HCT116 (cell line): ENCODE measurements at places on chromosomes 13 and 19. TPM values are rescaled to one million over a fixed set of nuclear protein-coding genes. Genes with fewer than 3 reads are reported as not detected.

DNA sequence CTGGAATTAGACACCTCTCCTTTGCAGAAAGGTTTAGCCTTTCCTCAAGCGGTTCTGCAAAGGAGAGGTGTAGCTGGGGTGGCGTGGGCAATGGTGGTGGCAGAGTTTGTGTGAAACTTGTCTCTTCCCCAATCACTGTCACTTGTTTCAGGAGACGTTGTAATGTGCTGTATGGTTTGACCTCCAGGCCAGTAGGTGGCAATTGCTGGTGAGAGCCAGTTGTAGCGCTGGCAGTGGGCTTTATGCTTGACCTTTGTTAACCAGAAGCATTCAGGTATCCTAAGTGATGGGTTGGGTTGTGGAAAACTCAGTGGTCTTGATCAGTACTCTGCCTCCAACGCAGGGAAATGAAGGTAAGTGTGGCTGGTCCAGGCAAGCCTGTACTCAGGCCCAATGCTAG is 12.7 kb upstream of the LILRA5 start:
- no peak for DNase-seq

The SMIM24 gene
- total RNA-seq, result not detected

- DNase-seq, result no peak
Measured at GRCh38 chr19:52695996-52696395, 38.8 kb downstream of the ZNF611 start.

The TLE2 gene
- 35.6 TPM for total RNA-seq

DNA sequence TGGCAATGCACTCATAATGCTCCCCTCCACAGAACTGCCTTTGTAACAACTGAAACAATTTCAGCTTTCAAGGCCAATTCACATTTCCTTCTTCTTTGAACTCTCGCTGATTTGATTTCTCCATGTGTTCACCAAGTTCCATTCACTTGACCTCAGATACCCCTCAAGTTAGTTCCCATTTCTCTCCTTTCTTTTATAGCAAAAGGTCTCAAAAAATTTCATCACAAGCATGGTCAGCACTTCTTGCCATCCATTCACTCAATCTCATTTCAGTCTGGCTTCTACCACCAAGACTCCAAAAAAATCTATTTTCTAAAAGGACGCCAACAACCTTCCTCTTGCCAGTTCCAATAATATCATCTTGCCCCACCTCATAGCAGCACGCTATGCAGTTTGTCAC is 135.7 kb downstream of the DIAPH3 start:
- DNase-seq, result no peak
